ENCODE measurements at places on chromosomes 13 and 19.

GRCh38 chr13:81610644-81611043 lies 1269.7 kb upstream of the SPRY2 start:
- DNase-seq: no peak

DNA sequence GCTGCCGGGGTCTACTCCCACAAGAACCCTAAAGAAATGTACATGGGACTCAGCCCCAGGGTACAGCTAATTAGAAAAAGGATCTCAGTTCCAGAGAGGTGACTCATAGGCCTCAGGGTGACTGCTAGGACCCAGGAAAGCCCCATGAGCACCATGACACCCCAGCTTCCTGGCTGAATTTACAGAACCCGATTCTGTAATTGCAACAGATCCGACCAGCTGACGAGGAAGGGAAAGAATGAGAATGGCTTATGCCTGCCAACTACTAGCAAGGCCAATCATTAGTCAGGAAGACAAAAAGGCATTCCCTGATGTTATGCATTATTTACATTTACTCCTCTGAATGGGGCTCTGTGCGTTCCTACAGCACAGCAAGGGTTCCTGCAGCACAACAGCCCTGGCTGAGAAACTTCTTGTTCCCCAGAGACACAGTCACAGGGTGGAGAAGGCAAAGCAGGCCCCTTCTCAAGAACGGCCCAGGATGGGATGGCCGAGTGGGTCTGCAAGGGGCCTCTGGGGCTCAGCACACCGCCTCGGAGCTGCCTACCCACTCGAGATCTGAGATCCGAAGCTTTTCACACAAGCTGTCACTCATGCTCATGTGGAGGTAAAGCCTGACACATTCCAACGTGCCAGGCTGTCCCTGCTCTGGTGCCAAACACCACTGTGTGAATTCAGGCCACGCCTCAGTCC lies 27.2 kb downstream of the PBX4 start:
- DNase-seq: peak; percentile 56

DNA sequence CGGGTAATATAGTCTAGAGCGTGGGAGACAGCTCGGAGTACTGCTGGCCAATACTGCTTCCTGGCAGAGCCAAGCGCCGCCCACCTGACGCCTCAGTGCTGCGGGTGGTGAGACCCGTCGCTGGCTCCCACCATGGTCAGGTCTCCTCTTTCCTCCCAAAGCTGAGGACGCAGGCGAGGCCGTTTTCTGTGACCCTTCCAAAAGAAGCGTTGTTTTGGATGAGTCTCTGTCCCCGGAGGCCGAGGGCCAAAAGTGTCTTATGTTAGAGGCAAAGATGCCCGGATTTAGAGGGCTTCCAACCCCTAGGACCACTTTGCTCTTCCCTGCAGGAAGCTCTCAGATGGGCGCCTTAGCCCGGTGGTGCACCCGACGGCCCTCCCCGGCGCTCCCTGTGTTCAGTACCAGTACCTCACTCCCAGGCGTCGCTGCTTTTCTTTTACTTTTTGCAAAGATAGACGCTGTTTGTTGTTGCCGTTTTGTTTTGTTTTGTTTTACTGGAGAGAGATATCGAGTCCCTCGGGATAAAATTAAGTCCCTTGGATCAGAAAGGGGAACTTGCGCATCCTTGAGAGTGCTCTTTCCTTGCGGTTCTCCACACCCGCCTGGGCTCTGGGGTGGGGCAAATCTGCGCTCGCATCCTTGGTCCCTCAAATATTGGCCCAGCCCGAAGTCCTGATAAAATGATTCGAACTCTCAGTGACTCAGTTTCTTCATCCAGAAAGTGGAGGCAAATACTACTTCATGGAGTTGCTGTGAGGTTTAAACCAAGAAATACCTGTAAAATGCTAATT lies 7.0 kb downstream of the PDX1 start:
- no peak for DNase-seq

DNA sequence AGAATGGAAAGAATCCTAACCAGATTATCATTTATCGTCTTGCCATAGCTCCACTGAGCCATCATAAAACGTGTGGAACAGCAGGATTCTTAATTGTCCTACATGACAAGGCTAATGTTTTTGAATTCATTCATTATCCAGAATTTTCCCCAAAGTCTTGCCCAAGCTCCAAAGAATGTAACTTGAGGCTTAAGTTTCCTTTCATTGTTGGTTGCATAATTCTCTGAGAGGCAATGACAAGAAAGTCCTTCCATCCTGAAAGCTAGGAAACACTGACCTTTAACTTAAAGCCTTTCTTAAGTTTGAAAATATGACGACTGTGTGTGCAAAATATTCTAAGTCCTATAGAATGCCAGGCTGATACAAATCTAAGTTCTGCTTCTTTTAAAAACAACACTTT lies 546.1 kb downstream of the SUCLA2 start:
- DNase-seq: no peak

- DNase-seq: no peak
Observed at GRCh38 chr13:19817106-19817505, 34.4 kb upstream of the PSPC1 start.

DNA sequence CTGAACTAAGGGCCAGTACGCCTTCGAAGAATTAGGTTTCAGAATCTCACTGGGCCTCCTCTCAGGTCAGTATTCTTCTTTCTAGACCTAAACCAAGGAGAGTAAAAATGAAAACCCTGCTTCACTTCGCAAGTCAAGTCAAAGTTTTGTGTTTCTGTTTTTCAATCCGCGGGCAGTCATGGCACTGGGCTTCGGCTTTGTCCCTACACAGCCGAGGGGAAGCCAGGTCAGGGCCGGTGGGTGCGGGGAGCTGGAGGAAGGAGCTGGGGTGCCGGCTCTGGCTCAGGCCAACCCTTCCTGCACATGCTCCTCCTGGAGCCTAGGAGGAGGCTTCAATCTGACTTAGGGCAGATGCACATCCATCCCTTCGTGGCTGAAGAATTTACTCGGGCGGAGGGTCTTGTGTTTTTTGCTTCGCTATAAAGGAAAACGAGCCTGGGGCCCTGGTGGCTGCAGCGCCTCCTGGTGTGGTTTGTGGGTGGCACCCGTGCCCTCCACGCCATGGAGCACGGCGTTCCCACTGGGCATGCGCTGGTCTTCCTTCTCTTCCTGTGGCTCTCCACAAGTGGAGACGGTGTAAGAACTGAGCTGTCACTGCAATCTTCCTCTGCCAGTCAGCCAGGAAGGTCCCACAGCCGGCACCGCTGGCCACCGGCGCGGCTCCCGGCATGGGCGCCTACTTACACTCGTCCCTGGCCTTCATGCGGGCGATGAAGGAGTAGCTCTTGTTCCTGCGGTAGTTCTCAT lies 22.5 kb downstream of the C19orf44 start:
- no peak for DNase-seq

GRCh38 chr19:15014579-15014978 lies 34.7 kb upstream of the CASP14 start:
- no peak for DNase-seq

- DNase-seq: no peak
Observed at GRCh38 chr19:23415561-23416191, 20.4 kb upstream of the ZNF91 start.

GRCh38 chr13:95644601-95645052 lies at the start of gene DZIP1:
TSS of gene DZIP1 (minus strand) at chr13:95644706. CDS start at chr13:95642029, 2,677 bp downstream.
- no peak for DNase-seq

GRCh38 chr13:98041081-98041820 lies 87.8 kb downstream of the IPO5 start:
- DNase-seq: no peak

GRCh38 chr13:99412856-99413255 lies 88.4 kb upstream of the TM9SF2 start:
- DNase-seq: no peak

DNA sequence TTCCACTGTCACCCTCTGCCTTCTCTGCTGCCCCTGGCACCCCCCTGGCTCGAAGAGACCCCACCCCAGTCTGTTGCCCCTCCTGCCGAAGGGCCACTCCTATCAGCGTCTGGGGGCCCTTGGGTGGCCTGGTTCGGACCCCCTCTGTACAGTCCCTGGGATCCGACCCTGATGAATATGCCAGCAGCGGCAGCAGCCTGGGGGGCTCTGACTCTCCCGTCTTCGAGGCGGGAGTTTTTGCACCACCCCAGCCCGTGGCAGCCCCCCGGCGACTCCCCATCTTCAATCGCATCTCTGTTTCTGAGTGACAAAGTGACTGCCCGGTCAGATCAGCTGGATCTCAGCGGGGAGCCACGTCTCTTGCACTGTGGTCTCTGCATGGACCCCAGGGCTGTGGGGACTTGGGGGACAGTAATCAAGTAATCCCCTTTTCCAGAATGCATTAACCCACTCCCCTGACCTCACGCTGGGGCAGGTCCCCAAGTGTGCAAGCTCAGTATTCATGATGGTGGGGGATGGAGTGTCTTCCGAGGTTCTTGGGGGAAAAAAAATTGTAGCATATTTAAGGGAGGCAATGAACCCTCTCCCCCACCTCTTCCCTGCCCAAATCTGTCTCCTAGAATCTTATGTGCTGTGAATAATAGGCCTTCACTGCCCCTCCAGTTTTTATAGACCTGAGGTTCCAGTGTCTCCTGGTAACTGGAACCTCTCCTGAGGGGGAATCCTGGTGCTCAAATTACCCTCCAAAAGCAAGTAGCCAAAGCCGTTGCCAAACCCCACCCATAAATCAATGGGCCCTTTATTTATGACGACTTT lies 2.0 kb downstream of the ZFP36 start:
- no peak for DNase-seq

GRCh38 chr13:111663505-111663904 lies 343.1 kb downstream of the TEX29 start:
- no peak for DNase-seq

DNA sequence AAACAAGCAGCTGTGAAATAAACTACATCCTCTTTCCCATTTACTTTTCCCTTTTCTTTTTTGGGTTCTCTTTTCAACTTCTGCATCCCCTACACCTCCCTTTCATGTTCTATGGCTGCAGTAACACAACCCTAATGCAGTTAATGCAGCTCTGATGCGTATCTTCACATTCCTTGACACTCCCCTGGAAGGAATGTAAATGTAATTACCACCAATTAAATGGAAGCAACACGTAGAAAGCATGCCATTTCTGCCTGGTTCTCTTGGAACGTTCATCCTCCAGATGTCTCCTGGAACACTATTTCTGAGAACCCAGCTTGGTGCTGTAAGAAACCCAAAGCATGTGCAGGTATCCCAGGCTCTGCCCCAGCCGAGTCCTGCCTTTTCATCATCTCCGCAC lies 166.8 kb upstream of the FREM2 start:
- DNase-seq: no peak

GRCh38 chr13:61463024-61463423 lies 47.4 kb upstream of the PCDH20 start:
- no peak for DNase-seq

DNA sequence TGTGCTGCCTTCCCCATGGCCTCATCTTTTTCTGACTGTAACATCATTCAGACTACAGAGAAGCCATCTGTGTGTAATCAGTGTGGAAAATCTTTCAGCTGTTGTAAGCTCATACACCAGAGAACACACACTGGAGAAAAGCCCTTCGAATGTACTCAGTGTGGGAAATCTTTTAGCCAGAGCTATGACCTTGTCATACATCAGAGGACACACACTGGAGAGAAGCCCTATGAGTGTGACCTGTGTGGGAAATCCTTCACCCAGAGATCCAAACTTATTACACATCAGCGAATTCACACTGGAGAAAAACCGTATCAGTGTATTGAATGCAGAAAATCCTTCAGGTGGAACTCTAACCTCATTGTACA lies 17.2 kb upstream of the ZNF8 start:
- DNase-seq: no peak

GRCh38 chr13:43300865-43301264 lies 277.5 kb downstream of the DNAJC15 start:
- DNase-seq: no peak

DNA sequence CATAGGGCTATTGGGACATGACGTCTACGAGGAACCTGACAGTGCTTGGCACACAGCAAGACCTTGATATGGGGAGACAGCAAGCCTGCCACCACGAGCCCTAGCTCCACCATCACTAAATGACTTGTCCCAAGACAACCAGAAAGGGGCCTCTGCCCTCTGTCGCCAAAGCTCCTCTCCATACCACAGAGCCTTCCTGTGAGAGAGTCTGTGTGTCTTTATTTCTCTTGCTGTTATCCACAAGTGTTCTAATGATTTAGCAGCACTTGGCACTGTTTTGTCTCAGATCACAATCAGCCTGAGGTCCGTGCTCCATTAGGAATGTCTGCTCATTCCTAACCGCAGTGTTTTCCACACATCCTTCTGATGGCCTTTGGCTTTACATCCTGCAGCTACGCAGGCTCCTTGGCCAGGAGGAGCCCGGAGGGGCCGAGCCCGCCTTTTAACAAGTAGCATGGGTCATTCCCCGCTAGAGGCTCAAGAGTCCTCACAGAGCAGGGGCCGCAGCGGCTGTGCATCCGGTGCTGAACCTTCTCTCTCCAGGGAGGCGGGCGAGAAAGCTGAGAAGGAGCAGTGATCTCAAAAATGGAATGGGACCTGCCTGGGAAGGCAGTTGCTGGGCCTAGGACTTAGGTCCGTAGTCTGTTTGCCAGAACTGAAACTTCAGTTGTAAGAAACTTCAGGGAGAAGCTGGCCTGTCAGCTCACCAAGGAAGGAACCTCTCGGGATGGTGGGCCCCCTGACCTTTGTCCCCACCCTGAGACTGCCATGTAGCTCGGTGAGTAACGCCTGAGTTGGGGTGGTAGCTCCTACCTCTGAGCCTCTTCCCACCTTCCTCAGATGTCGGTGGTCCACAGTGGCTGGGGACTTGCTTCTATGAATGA lies 61.1 kb upstream of the HMGB1 start:
- no peak for DNase-seq

- DNase-seq: no peak
Observed at GRCh38 chr19:31938675-31939074, 406.7 kb upstream of the ZNF507 start.

GRCh38 chr19:39759457-39760184 lies 19.0 kb upstream of the LEUTX start:
- DNase-seq: no peak

DNA sequence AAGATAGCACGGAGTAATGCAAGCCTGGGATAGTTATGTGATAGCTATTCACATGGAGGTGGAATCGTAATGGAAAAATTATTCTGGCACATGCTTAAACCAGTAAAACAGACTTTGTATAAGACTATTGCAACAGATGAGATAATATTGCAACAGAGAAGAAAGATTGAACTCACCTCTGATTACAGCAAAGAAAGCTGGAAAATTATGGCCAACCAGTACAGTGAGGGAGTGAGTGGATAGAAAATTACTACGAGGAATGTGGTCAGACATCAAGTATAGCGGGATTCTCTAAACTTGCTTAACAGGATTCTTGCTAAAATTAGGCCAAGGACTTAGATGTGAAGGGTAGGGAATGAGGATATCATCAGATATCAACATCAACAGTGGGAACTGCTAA lies 397.6 kb upstream of the KLHL1 start:
- DNase-seq: no peak

DNA sequence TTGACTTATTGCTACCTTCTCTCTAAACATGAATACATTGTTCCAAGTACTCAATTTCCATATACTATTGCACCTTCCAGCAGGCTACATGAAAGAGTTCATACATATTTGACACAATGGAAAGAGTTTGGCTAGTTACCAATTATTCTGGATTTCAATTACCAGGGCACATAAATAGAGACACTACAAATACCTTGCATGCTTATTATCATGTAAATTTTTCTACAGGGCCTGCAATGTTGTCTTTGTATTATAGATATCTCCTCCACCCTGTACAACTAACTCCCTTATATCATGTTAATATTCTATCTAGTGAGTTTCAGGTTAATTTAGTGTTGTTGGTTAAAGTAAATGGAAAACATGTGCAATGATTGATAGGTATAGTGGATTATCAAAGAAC lies 540.7 kb upstream of the SLITRK5 start:
- no peak for DNase-seq
